Activated CD4-positive, alpha-beta T cell treated with anti-CD3 and anti-CD28 coated beads, Interleukin-2, amount 10 ng/mL, durations not matched to agents 24 days and 14 days (primary cell): ENCODE measurements at places on chromosomes 13 and 19. TPM values are rescaled to one million over a fixed set of nuclear protein-coding genes. Genes with fewer than 3 reads are reported as not detected.

DNA sequence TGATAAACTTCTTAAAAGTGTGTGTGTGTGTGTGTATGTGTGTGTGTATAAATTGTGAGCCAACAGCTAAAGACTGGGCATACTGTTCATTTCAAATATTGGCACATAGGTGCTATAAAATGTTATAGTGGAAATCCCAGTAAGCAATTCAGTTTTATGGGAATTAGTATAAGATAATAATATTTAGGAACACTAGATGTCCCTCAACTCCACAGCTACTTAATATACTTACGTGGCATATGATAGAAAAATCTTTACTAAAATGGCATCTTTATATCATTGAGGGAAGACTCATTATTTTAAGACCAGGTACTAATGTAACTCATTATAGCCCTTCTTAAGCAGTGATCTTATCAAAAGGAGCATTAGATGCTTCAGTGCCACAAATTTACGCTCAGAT, 266.2 kb downstream of the MAB21L1 start:
- no peak for DNase-seq
- H3K4me3 ChIP-seq, result no peak overlapping the region
- H3K36me3 ChIP-seq, result no peaks in the 10 kb centered on the region
- H3K27ac ChIP-seq, result no peak overlapping the region
- H3K4me1 ChIP-seq, result no peaks in the 10 kb centered on the region
- H3K27me3 ChIP-seq, result no peaks in the 10 kb centered on the region

DNA sequence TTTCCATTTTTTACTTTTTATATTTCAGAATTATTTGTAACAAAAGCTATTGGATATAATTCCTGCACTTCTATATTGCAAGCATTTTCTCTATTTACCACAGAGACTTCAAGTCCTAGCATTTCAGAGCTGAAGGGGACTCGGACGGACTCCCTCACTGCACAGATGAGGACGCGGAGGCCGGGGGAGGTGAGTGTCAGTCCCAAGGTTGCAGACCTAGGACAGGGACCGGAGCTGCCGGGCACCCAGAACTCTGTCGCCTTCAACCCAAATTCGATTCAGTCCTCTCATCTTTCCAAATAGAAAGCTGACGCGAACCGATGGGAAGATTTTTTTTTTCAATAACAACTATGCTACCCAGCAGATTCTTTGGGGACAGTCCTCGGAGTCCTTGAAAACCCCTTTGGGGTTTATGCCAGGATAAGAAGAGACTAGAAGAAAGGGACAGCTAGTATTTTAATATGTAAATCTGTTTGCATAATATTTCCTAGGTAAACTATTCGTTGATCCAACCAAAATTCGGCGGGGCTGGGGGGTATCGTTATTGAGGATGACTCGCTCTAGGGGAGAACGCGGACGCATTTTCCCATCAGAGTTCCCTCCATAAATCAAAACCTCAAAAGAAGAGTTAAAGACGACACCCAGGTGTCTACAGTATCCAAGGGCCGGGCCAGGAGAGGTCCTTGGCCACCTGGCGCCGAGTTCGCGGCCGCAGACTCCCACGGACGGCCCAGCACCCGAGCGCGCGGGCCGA, 803 bp downstream of the FLT3 start:
- H3K4me1 ChIP-seq, result peaks cover 3% of the 10 kb centered on the region
- H3K27ac ChIP-seq, result no peak overlapping the region
- peaks cover 60% of the 10 kb centered on the region for H3K27me3 ChIP-seq
- no peaks in the 10 kb centered on the region for H3K36me3 ChIP-seq
- no peak for DNase-seq

DNA sequence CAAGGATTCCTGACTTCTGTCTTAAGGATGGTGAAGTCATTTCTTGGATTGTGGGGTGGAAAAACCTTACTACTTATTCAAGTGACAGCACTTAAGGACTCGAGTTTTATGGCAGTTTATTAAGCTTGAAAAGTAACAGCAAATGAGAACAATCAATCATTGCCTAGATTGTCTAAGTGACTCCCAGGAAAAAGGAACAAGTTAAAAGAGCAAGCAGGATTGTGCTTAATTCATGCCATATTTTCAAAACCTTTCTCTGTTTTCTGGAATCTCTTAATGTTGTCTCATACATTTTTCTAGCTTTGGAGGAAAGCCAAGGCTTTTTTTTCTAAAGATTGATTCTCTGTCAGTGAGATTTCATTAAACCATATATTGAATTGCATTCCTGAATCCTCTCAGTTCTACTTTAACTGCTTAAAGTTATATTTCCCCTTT, 236.2 kb upstream of the HTR2A start:
- H3K4me1 ChIP-seq, result no peaks in the 10 kb centered on the region
- no peak overlapping the region for H3K4me3 ChIP-seq
- peaks cover 3% of the 10 kb centered on the region for H3K27me3 ChIP-seq

DNA sequence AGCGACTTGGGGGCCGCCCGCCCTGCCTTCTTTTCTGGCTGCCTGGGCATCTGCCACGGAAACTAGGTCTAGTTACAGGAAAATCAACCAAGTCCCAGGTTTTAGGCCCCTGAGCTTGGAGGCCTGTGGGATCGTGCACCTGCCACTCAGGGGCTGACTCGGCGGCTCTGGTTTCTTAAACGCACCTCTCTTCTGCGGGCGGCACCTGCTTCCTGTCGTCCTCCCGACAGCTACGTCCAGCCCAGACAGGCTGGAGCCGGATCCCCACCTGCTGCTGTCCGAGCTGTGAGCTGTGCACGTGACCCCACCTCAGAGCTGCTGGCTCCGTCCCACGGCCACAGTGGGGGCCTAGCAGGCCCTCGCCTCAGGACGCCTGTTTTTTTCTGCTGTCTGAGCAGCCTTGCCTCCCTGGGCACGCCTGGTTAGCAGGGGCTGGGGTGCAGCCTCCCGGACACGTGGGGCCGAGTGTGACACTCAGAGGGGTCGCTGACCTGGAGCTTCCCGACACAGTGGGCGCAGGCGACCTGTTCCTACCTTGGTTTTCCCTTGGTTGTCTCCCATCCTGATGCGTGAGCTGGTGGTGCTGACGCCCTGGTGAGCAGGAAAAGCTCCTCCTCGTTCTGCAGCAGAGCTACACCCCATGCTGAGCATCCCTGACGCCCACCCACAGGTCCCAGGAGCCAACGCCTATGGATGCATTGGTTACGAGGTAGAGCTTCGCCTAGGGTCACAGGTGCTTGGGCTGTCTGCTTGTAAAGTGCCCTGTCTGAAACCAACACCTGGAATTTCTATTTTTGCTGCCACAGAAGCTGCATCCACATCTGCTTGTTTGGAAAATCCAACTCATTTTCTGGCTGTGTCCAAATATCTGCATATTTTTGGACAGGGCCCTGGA, 17.5 kb downstream of the TMEM255B start:
- no peaks in the 10 kb centered on the region for H3K36me3 ChIP-seq
- H3K27ac ChIP-seq, result no peak overlapping the region
- DNase-seq, result no peak
- H3K4me1 ChIP-seq, result peaks cover 4% of the 10 kb centered on the region

GRCh38 chr13:33352041-33352440, 66.5 kb upstream of the STARD13 start:
- H3K4me1 ChIP-seq, result peaks cover 2% of the 10 kb centered on the region
- no peaks in the 10 kb centered on the region for H3K36me3 ChIP-seq
- H3K27ac ChIP-seq, result no peak overlapping the region
- H3K27me3 ChIP-seq, result peaks cover 57% of the 10 kb centered on the region

GRCh38 chr13:46909042-46909441, 12.2 kb upstream of the HTR2A start:
- DNase-seq, result no peak
- peaks cover 10% of the 10 kb centered on the region for H3K27me3 ChIP-seq
- H3K4me3 ChIP-seq, result no peak overlapping the region
- no peak overlapping the region for H3K27ac ChIP-seq
- H3K4me1 ChIP-seq, result no peaks in the 10 kb centered on the region

- H3K27ac ChIP-seq, result no peak overlapping the region
- H3K27me3 ChIP-seq, result no peaks in the 10 kb centered on the region
- no peaks in the 10 kb centered on the region for H3K36me3 ChIP-seq
These were observed 1774.6 kb upstream of the PCDH20 start for GRCh38 chr13:63190219-63190618.

DNA sequence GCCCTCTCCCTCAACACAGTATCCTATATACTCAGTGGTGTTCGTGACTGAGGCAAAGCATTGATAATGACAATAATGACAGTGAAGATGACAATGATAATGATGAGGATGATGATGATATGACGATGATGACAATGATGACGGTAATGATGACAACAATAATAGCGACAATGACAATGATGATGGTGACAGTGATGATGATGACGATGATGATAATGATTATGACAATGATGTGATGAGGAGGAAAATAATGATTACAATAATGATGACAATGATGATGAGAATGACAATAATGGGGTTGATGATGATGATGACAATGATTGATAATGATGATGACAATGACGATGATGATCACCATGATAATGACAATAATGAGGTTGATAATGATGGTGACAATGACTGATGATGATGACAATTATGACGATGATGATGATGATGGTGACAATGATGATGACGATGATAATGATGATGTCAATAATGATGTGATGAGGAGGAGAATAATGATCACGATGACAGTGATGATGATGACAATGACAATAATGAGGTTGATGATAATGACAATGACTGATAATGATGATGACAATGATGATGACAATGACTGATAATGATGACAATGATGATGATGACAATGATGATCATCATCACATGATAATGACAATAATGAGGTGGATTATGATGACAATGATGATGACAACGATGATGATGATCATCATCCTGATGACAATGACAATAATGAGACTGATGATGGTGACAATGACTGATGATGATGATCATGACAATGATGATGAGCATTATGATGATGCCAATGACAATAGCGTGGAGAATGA, 16.7 kb downstream of the ELSPBP1 start:
- H3K27ac ChIP-seq, result no peak overlapping the region
- no peak overlapping the region for H3K4me3 ChIP-seq
- DNase-seq, result no peak

DNA sequence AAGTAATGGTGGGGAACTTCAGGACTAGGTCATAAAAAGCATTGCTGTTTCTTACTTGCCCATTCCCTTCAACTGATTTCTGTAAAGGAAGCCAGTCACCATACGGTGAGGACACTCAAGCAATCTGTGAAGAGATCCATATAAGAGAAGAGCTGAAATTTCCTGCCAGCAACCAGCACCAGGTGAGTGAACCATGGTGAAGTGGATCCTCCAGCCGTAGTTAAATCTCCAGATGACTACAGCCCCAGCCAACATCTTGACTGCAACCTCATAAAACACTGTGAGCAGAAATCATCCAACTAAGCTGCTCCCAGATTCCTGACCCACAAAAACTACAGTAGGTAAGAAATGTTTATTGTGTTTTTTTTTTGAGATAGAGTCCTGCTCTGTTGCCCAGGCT, 3.8 kb upstream of the SLC6A16 start:
- no peak overlapping the region for H3K4me3 ChIP-seq
- no peaks in the 10 kb centered on the region for H3K27me3 ChIP-seq

GRCh38 chr19:4095488-4095844, 28.5 kb downstream of the MAP2K2 start:
- H3K4me1 ChIP-seq, result peaks cover 3% of the 10 kb centered on the region
- peaks cover 28% of the 10 kb centered on the region for H3K36me3 ChIP-seq
- no peak for DNase-seq
- no peak overlapping the region for H3K27ac ChIP-seq
- no peaks in the 10 kb centered on the region for H3K27me3 ChIP-seq

- H3K36me3 ChIP-seq, result peaks cover 15% of the 10 kb centered on the region
- no peaks in the 10 kb centered on the region for H3K4me1 ChIP-seq
- H3K27me3 ChIP-seq, result peaks cover 5% of the 10 kb centered on the region
- DNase-seq, result no peak
- H3K4me3 ChIP-seq, result no peak overlapping the region
These were observed 45.1 kb downstream of the ALOX5AP start for GRCh38 chr13:30780338-30780981.

- H3K36me3 ChIP-seq, result no peaks in the 10 kb centered on the region
- H3K27me3 ChIP-seq, result no peaks in the 10 kb centered on the region
- peaks cover 3% of the 10 kb centered on the region for H3K4me1 ChIP-seq
- no peak overlapping the region for H3K27ac ChIP-seq
These were observed 4.2 kb upstream of the RNF113B start for GRCh38 chr13:98181111-98181815.

DNA sequence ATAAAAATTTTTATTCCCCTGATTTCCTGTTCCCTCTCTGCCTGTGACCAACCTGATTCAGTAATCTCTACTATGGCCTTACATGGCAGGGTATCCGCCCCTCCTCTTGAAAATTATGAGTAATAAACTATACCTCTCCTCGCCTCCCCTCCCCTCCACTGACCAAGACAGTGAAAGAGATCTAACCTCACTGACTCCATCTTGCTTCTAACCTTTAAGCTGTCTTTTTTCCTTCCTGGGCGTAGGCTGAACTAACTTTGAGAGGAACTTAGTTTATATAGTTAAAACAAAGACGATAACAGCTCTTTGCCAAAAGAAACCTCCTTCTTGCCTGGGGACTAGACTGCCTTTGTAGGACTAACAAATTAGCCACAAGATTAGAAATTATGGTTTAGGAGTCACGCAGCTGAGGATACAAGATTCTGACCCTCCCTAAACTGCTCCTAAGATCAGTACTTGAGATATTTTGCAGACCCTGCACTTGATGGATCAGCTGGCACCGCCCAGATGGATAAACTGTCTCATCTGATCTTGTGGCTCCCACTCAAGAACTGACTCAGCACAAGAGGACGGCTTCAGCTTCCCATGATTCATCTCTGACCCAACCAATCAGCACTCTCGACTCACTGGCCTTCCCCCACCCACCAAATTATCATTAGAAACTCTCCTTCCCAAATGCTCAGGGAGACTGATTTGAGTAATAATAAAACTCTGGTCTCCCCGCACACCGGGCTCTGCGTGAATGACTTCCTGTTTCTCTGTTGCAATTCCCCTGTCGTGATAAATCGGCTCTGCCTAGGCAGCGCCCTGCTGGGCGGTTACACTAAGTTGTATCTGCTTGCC, 187.1 kb downstream of the TDRD3 start:
- H3K27ac ChIP-seq, result no peak overlapping the region
- no peaks in the 10 kb centered on the region for H3K27me3 ChIP-seq
- no peak for DNase-seq
- H3K36me3 ChIP-seq, result no peaks in the 10 kb centered on the region
- peaks cover 6% of the 10 kb centered on the region for H3K4me1 ChIP-seq

GRCh38 chr13:44236370-44236769, 137.3 kb upstream of the SERP2 start:
- peaks cover 14% of the 10 kb centered on the region for H3K4me1 ChIP-seq
- no peak overlapping the region for H3K27ac ChIP-seq
- no peak overlapping the region for H3K4me3 ChIP-seq
- DNase-seq, result no peak
- peaks cover 40% of the 10 kb centered on the region for H3K27me3 ChIP-seq

Gene CYP2A7
- not detected in 2 replicates for total RNA-seq

Gene CEACAM16
- not detected in 2 replicates for total RNA-seq

Gene FFAR3
- total RNA-seq, result 0.21 and 0.69 TPM in 2 replicates

Gene KIR3DL1
- not detected in 2 replicates for total RNA-seq

Gene CCDC70
- not detected in 2 replicates for total RNA-seq

Gene GPC6
- total RNA-seq, result not detected in 2 replicates

Gene MAST1
- 1.6 and 2.4 TPM in 2 replicates for total RNA-seq

Gene SLAIN1
- 28.7 and 29.1 TPM in 2 replicates for total RNA-seq
